ENCODE measurements at places on chromosomes 3 and 15.

DNA sequence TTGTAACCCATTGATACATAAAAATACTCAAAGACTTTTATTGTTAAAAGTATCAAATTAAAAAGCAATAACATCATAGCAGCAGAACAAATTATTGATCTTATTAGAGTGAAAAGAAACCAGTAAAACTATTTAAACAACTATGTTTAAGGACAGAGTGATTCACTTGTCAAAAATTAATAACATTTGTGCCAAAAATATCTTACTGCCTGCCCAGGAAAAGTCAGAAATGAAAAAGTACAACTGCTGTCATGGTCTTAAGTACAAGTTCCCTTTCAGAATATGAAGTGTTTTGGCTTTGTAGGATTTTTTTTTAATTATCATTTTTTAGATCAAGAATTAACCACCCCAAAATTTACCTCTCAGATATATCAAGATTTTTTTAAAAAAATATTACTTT is 3.4 kb downstream of the IFT57 start:
- H3K27ac ChIP-seq, result no peak overlapping the region
- H3K4me1 ChIP-seq, result no peaks in the 10 kb centered on the region
- DNase-seq, result no peak
- no peak overlapping the region for H3K4me3 ChIP-seq

DNA sequence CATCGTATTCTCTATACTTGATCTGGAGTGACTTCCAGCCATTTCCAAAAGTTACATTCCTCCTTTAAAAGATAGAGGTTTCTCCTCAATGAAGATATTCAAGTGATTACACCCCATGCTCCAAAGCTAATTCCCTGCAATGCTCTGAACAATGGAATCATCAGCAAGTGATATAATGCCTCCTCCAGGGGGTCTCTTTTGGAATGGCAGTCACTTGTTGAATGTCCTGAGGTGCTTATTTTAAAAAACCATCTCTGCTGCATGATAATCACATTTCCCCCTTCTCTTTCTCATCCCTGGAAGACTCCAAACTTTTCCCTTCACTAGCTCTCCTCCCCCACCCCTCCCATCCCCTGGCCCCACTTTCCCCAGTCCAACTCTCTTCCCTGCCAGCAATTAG is 2.6 kb downstream of the LHFPL4 start:
- no peak for DNase-seq
- H3K4me3 ChIP-seq, result no peak overlapping the region
- H3K27me3 ChIP-seq, result peaks cover 17% of the 10 kb centered on the region
- no peaks in the 10 kb centered on the region for H3K36me3 ChIP-seq

GRCh38 chr3:186653984-186654383 is 11.8 kb upstream of the HRG start:
- no peaks in the 10 kb centered on the region for H3K4me1 ChIP-seq
- H3K36me3 ChIP-seq, result no peaks in the 10 kb centered on the region
- no peak overlapping the region for H3K27ac ChIP-seq
- no peak for DNase-seq

DNA sequence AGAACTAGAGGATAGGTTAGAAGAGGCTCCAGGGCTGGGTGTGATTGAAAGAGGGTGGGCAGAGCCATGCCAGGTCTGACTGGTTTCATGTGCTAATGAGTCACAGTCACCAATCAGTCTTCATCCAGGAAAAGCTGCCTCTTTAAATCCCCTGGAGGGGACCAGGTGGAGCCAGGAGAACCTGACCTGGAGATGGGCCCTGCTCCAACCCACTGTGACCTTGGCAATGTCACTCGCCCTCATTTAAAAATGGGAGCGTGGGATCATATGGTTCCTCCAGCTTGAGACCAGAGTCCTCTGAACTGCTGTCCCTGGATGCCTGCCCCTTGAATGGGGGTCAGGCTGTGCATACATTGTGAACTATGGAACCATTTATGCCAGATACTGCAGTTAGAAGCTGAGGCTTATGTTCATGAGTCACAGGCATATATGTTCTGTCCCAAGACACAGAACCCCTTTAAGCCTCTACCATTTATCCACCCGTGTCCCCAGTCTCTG is 23.0 kb downstream of the HES1 start:
- H3K27ac ChIP-seq, result no peak overlapping the region
- no peak for DNase-seq
- H3K4me3 ChIP-seq, result no peak overlapping the region
- no peaks in the 10 kb centered on the region for H3K27me3 ChIP-seq

DNA sequence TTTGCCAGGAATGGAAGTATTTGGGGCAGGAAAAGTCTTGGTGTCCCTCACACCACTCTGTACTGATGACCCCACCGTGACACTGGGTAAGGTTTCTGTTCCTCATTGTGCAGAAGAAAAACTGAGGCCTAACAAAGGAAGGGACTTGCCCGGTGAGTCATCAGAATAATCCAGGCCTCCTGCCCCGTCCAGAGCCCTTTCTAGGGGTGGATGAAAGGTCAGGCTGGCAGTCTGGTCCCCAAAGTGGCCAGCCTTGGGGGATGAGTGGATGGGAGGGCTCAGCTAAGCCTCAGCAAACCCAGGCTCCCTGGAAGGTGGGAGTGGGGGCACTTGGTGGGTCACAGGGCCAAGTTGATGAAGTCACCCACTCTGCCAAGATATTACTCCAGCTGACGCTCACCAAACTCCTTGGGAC is 2.3 kb upstream of the DNAH1 start:
- H3K27ac ChIP-seq, result peak overlapping the region; percentile 6
- no peaks in the 10 kb centered on the region for H3K27me3 ChIP-seq
- DNase-seq, result peak; percentile 24
- no peaks in the 10 kb centered on the region for H3K36me3 ChIP-seq

GRCh38 chr3:181558870-181559269 is 152.9 kb upstream of the SOX2 start:
- DNase-seq, result no peak
- H3K36me3 ChIP-seq, result no peaks in the 10 kb centered on the region
- H3K4me3 ChIP-seq, result no peak overlapping the region
- no peaks in the 10 kb centered on the region for H3K27me3 ChIP-seq
- no peaks in the 10 kb centered on the region for H3K4me1 ChIP-seq

- no peaks in the 10 kb centered on the region for H3K27me3 ChIP-seq
- DNase-seq, result no peak
- H3K4me3 ChIP-seq, result no peak overlapping the region
Observed at GRCh38 chr3:100811779-100812507, 102.6 kb downstream of the TFG start.

- H3K27me3 ChIP-seq, result no peaks in the 10 kb centered on the region
- no peak overlapping the region for H3K27ac ChIP-seq
- H3K4me1 ChIP-seq, result no peaks in the 10 kb centered on the region
Observed at GRCh38 chr15:44157679-44158078, 37.4 kb downstream of the FRMD5 start.

- no peak overlapping the region for H3K4me3 ChIP-seq
- no peaks in the 10 kb centered on the region for H3K36me3 ChIP-seq
- DNase-seq, result no peak
- no peaks in the 10 kb centered on the region for H3K27me3 ChIP-seq
Observed at GRCh38 chr15:69265347-69265955, 33.3 kb upstream of the PAQR5 start.
